Stomach (tissue), 19 donors: ENCODE measurements at places on chromosomes 6 and 20. TPM values are rescaled to one million over a fixed set of nuclear protein-coding genes. Genes with fewer than 3 reads are reported as not detected.
A peak's percentile ranks its signal among the peaks of the same experiment; 100 is the strongest.

The HECA gene
- 38.7 TPM for total RNA-seq

The MCHR2 gene
- total RNA-seq: not detected

The GLP1R gene
- not detected for total RNA-seq

The DPPA5 gene
- not detected for total RNA-seq

The ZBTB46 gene
- total RNA-seq: 13.4 TPM

The BTN1A1 gene
- total RNA-seq: not detected

The SALL4 gene
- 1.2 TPM for total RNA-seq

The IMPG1 gene
- not detected for total RNA-seq

The MYB gene
- 8.3 TPM for total RNA-seq

- H3K27me3 ChIP-seq: no peaks in the 10 kb centered on the region
- peaks cover 15% of the 10 kb centered on the region for H3K4me1 ChIP-seq
- H3K36me3 ChIP-seq: no peaks in the 10 kb centered on the region
- peak overlapping the region; percentile 94 for H3K4me3 ChIP-seq
- peak; percentile 49 for DNase-seq
These were observed 637 bp upstream of the HIVEP2 start for GRCh38 chr6:142945446-142946180.

GRCh38 chr6:52925042-52925441, 15.5 kb upstream of the GSTA3 start:
- DNase-seq: no peak
- no peak overlapping the region for H3K4me3 ChIP-seq
- no peak overlapping the region for H3K27ac ChIP-seq
- no peaks in the 10 kb centered on the region for H3K27me3 ChIP-seq
- H3K36me3 ChIP-seq: no peaks in the 10 kb centered on the region

GRCh38 chr6:43712579-43712978, 25.0 kb upstream of the MRPS18A start:
- no peak overlapping the region for H3K27ac ChIP-seq
- H3K4me3 ChIP-seq: no peak overlapping the region
- H3K27me3 ChIP-seq: no peaks in the 10 kb centered on the region
- H3K4me1 ChIP-seq: peaks cover 40% of the 10 kb centered on the region

DNA sequence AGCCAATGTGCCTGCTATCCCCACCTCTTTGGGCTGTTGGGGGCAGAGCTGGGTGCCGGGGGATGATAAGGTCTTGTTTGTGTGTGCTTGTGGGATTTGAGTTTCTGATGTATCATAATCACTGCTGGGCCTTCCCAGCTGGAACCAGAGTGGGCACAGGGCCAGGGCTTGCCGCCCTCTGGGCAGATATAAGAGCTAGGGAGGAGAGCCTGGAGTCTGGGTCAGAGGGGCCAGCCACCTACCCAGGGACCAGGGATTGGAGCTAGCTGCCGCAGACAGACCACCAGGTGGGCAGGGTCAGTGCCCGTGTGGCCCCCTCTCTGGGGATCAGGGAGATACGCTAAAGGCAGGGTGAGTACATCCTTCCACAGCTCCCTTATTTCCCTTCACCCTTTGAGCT, 3.1 kb upstream of the TLDC2 start:
- no peak overlapping the region for H3K4me3 ChIP-seq
- H3K4me1 ChIP-seq: no peaks in the 10 kb centered on the region
- DNase-seq: no peak
- H3K27me3 ChIP-seq: no peaks in the 10 kb centered on the region
- H3K27ac ChIP-seq: no peak overlapping the region

GRCh38 chr6:90676516-90677300, 89.8 kb upstream of the MAP3K7 start:
- no peaks in the 10 kb centered on the region for H3K36me3 ChIP-seq
- H3K27me3 ChIP-seq: no peaks in the 10 kb centered on the region
- no peak overlapping the region for H3K27ac ChIP-seq
- DNase-seq: no peak
- H3K4me1 ChIP-seq: no peaks in the 10 kb centered on the region
- no peak overlapping the region for H3K4me3 ChIP-seq

- no peaks in the 10 kb centered on the region for H3K36me3 ChIP-seq
- peak; percentile 86 for DNase-seq
- H3K4me1 ChIP-seq: peaks cover 16% of the 10 kb centered on the region
- H3K27me3 ChIP-seq: no peaks in the 10 kb centered on the region
- no peak overlapping the region for H3K4me3 ChIP-seq
- H3K27ac ChIP-seq: peak overlapping the region; percentile 23
These were observed 179.7 kb upstream of the MYLIP start for GRCh38 chr6:15948930-15949900.

- no peaks in the 10 kb centered on the region for H3K36me3 ChIP-seq
- H3K4me3 ChIP-seq: no peak overlapping the region
- H3K27ac ChIP-seq: no peak overlapping the region
- no peaks in the 10 kb centered on the region for H3K27me3 ChIP-seq
These were observed 608.4 kb downstream of the PTPRT start for GRCh38 chr20:42581311-42581710.

DNA sequence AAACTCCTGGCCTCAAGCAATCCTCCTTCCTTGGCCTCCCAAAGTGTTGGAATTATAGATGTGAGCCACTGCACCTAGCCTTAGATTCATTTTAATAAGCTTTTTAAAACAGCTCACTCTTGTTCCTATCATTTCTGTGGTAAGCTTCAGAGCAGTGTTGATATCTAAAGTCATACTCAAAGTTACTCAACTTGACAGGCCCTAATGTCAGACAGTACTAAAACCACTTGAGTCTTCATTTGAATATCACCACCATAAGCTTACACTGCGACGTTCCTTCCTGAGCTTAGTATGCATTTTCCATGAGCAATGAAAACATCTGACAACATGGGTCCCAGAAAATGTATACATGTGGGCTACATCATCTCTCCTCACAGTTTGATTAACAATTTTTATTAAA, 6.0 kb downstream of the FUCA2 start:
- no peak overlapping the region for H3K27ac ChIP-seq
- H3K27me3 ChIP-seq: no peaks in the 10 kb centered on the region
- H3K4me3 ChIP-seq: no peak overlapping the region
- H3K4me1 ChIP-seq: peaks cover 25% of the 10 kb centered on the region

- H3K27ac ChIP-seq: no peak overlapping the region
- no peaks in the 10 kb centered on the region for H3K4me1 ChIP-seq
- no peaks in the 10 kb centered on the region for H3K36me3 ChIP-seq
- no peak for DNase-seq
- H3K27me3 ChIP-seq: peaks cover 15% of the 10 kb centered on the region
These were observed 253.4 kb upstream of the KCNG1 start for GRCh38 chr20:51276296-51276695.
